ENCODE measurements at places on chromosomes 7 and 10.

GRCh38 chr7:110988890-110989501 is 101.9 kb upstream of the LRRN3 start:
- no peak for DNase-seq

- DNase-seq = no peak
These were observed 2.0 kb downstream of the CUL1 start for GRCh38 chr7:148700661-148701064.

GRCh38 chr7:88480271-88480670 is 173.6 kb upstream of the STEAP4 start:
- DNase-seq = no peak

- no peak for DNase-seq
These were observed 727.3 kb downstream of the AUTS2 start for GRCh38 chr7:70325509-70326101.

DNA sequence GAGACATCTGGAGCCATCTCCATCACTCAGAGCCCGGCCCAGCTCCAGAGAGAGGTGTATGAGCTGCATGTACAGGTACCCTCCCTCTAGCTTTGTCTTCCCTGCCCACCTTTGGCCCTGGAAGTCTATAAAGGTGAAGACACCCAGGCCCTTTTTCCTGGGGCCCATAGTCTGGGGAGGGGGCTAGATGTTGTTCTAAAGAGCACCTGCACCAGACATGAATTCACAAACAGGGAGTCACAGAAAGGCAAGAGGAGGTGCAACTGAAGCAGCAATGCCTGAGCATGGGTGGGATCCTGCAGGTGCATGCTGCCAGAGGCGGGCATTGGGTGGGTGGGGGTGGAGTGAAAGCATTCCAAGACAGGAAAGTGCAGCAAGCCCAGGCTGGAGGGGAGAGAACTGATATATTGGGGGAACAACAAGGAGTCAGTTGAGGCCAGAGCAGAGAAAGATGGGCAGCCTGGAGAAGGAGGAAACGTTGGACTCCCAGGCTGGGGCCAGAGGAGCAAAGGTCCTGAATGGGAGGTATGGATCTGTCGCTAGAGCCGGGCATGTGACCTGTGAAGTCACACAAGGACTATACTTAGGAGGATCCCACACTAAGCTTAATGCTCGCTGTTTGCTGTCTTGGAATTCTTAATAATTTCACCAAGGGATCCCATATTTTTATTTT is 11.7 kb downstream of the CDHR1 start:
- no peak for DNase-seq

GRCh38 chr7:35723011-35723410 is 28.1 kb upstream of the HERPUD2 start:
- no peak for DNase-seq

GRCh38 chr10:18260310-18260922 is 120.2 kb downstream of the CACNB2 start:
- DNase-seq = no peak

- no peak for DNase-seq
These were observed 2.3 kb downstream of the RNF216 start for GRCh38 chr7:5779141-5779540.

DNA sequence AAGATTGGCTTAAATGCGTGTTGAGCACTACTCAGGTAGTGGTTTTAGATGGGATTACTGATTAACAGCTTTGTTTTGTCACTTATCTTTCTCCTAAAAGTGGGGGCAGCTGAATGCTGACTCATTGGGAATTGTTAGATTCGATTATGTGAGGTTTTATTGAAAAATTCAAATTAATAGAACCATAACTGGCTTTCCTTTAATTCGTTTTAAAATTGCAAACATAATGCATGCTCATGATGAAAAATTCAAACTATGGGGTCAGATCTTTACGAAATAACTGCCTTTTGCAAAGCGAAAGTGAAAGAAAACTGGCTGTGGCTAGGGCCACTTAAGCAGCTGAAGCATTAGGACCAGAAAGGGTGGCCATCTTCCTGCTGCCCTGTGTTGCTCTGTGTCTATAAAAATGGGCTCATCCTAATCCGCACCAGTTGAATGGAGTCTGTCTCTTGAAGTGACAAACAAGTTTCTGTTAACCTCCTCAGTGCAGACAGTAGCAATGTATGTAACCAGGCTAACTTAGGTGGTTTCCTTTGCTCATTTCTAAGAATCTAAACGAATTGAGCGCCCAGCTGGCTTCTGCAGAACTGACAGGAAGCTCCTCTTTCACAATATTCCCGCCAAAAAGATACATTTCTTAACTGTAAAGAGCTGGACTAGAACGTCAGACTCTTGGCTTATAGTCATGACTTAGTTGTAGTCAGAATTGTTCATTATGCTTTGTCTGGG is 27.8 kb downstream of the DENND10 start:
- no peak for DNase-seq
